AG04450 (cell line): ENCODE measurements at places on chromosomes 5 and 9. TPM values are rescaled to one million over a fixed set of nuclear protein-coding genes. Genes with fewer than 3 reads are reported as not detected.

Gene FAM169A
- 0.05 TPM in 1 of 2 replicates, not detected in the other for polyA plus RNA-seq

Gene FCN2
- polyA plus RNA-seq: not detected in 2 replicates

DNA sequence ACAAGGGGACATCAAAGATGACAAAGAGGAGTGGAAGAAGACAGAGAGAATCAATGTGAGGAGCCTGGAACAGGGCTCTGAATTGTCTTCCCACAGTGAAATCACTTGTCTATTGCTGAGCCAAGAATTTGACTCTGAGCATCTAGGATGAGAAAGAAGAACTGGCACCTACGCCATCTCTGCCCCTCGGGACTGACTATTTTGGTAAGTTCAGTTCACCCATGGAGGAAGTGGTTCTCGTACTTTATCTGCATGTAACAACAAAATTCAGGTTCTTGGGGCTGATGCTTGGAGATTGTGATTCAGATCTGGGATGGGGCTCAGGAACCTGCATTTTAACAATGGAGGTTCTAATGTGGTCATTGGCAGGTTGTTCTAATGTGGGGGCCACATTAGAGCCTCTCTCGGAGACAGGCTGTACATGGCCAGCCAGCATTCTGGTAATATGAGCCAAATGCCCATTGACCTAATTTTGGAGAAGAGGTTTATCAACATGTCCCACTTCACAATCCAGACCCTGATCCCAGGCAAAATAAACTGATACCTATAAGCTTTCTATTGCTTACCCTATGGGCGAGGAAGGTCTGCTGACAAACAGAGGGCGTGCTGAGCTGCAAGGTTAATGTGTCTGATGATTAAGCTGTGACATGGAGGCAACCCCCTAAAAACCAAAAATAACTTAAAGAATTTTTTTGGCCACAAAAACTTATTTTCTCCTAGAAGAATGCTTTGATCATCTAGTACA, 2.7 kb upstream of the IL12B start:
- DNase-seq: no peak

GRCh38 chr5:124352312-124352711, 394.1 kb downstream of the ZNF608 start:
- DNase-seq: no peak

- DNase-seq: no peak
Observed at GRCh38 chr5:58544195-58544594, 38.7 kb upstream of the RAB3C start.
